Aorta (tissue), 5 donors: ENCODE measurements at places on chromosomes 13 and 19. TPM values are rescaled to one million over a fixed set of nuclear protein-coding genes. Genes with fewer than 3 reads are reported as not detected.
A peak's percentile ranks its signal among the peaks of the same experiment; 100 is the strongest.

GRCh38 chr13:85367887-85368286, 431.3 kb downstream of the SLITRK6 start:
- no peak for DNase-seq

- DNase-seq = peak; percentile 84
Observed at GRCh38 chr13:48731957-48732569, 78.3 kb downstream of the CYSLTR2 start.

DNA sequence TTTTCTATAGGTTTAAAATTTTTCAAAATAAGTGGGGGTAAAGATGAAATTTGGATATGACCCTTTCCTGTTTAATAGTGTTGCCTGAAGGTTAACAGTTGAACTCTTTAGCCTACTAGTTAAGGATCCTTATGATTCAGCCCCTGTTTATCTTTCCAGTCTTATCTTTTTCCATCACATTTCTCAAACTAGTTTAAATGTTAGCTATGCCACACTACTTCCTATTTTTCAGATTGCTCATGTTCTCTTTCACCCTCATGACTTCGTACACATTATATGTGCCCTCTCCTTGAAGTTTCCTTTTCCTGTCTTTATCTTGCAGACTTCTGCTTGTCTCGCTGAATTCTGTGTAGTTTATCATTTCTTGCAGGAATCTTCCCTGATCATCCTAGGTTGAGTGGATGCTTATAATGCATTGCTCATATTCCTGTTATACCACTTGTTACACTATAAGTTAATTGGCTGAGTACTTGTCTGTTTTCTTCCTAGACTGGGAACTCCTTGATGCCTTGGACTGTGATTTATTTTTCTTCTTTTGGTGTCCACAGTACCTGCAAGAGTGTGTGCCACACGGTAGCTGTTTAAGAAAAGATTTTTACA, 86.7 kb downstream of the FNDC3A start:
- no peak for DNase-seq

The ZSCAN22 gene
- 0.43 TPM for polyA plus RNA-seq

- DNase-seq = peak; percentile 64
Observed at GRCh38 chr13:110555601-110556223, 5.8 kb downstream of the RAB20 start.

The MPV17L2 gene
- 12.2 TPM for polyA plus RNA-seq

The ZNF582 gene
- polyA plus RNA-seq = 4.8 TPM

The NFILZ gene
- not detected for polyA plus RNA-seq

- no peak for DNase-seq
Observed at GRCh38 chr13:22561581-22561980, 619.2 kb upstream of the SGCG start.

The NOTCH3 gene
- 160 TPM for polyA plus RNA-seq

DNA sequence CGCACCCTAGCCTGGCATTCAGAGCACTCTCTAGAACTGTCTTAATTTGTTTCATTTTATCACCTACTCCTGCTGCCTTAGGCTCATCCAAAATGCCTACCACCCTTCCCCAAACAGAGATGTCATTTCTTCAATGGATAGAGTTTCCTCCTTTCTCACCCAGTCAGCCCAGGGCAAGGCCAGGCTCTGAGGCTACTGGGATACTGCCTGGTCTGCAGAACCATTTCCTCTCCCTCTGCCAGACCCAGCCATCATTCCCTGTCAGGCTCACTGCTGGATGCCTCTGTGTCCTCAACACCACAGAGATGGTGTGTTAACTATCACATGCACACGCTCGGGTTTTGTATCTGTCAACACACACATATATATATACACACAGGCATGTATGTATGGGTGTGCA, 47.2 kb downstream of the C13orf42 start:
- no peak for DNase-seq

The CCDC124 gene
- polyA plus RNA-seq = 123 TPM

DNA sequence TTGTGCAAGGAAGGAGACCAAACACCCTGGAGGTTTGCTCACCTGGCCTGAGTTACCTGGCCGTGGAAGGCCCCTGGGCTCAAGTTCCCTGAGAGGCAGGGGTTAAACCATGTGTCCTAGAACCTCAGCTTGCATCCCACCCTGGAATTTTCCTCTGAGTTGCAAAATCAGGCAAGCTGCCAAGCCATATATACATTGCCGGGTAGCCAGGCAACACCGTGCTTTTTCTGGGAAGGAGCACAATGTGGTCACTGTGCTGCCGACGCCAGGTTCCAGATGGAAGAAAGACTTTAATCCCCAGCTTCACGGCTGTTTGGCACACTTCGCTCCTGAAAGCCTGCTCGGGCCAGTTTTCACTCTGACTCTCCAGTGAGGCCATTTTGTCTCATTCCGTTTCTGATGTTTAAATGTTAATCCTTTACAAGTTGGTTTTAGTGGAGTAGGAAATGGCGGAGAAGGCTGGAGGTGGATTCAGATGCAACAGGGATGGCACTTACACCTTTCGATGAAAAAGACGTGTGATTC, 60.1 kb upstream of the PEG3 start:
- no peak for DNase-seq

- no peak for DNase-seq
Observed at GRCh38 chr19:1446713-1447481, 3.0 kb upstream of the APC2 start.

DNA sequence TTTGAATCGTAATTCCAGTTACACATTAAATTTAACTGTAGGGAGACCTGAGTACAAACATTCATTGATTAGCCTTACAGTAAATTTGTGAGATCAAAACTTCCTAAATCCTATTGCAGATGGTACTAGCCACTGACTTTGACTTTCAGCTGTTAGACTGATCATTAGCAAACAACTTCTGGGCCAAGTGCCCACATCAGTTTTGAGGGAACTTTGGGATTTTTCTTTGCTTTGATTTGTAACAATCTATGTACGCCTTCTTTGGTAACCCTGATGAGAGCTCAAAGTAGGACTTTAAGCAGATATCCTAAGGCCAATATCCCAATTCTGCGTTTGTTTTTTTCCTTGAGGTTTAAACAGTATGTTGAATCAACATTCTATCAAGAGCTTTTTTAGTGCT, 131.5 kb downstream of the DLEU7 start:
- no peak for DNase-seq

DNA sequence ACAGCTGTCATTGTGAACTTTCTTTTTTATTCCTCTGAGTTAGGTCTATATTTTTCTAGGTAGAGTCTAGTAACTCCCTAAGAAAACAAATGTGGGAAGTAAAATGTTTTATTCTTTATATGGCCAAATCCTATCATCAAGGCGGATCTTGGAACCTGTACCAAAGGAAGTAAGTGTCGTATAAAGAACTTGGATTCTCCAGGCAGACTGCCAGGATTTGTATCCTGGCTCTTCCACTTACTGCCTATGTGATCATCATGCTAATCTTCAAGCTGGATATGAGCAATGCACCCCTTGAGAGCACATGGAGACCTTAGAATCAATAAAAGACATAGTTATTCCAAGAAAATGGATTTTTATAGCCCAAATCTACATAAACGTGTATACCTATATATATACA, 286.5 kb downstream of the PCDH17 start:
- no peak for DNase-seq

DNA sequence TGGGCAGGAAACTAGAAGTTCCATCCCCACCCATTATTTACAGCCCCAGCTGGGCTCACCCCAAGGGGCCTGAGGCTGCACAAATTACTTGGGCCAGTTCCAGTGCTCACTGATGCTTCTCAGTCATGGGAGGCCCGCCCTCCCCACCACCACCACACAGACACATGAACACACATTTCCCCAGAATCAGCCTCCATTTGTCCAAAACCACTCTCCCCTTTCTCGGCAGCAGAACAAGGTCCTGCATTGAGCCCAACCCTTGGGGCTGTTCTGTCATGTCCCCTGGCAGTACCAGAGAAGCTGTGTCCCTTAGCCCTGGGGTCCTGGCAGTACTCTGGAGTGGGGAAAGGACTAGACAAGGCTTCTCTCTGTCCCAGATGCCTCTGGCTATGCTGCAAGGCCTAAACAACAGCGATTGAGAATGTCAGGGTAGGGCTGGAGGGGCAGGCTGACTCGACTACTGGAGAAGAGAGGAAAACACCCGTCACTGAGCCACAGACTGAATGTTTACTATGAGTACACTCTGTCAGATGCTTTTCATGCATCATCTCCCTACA, 21.8 kb downstream of the SAMD4B start:
- peak; percentile 70 for DNase-seq

The TMEM259 gene
- 434 TPM for polyA plus RNA-seq

- DNase-seq = no peak
Observed at GRCh38 chr19:55179606-55180484, at the start of gene SYT5. Gene SYT5 (minus strand): TSS chr19:55180289. CDS start chr19:55179041, 1,248 bp downstream.

DNA sequence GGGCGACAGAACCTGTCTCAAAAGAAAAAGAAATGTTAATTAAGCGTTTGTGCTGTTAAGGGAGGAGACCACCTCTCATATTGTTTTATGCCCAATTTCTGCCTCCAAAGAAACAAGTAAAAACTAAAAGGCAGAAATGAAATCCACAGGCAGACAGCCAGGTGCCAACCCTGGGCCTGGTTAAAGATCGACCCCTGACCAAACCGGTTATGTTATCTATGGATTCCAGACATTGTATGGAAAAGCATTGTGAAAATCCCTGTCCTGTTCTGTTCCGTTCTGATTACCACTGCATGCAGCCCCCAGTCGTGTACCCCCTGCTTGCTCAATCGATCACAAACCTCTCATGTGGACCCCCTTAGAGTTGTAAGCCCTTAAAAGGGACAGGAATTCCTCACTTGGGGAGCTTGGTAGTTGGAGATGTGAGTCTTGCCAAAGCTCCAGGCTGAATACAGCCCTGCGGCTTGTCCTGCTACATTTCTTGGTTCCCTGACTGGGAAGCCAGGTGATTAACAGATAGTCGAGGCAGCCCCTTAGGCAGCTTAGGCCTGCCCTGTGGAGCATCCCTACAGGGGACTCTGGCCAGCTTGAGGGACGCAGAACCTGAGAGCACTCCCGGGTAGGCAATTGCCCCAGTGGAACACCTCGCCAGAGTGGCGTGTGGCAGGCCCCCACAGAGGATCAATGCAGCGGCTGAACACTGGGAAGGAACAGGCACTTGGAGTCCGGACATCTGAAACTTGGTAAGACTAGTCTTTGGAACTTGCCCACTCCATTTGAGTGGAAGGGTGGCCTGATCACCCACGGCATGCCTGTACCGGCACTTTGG, 748 bp upstream of the ZNF552 start:
- no peak for DNase-seq

- no peak for DNase-seq
Observed at GRCh38 chr19:6424195-6424938, at the start of gene KHSRP. Gene KHSRP (minus strand): TSS chr19:6424811. CDS start chr19:6424701, 110 bp downstream.

DNA sequence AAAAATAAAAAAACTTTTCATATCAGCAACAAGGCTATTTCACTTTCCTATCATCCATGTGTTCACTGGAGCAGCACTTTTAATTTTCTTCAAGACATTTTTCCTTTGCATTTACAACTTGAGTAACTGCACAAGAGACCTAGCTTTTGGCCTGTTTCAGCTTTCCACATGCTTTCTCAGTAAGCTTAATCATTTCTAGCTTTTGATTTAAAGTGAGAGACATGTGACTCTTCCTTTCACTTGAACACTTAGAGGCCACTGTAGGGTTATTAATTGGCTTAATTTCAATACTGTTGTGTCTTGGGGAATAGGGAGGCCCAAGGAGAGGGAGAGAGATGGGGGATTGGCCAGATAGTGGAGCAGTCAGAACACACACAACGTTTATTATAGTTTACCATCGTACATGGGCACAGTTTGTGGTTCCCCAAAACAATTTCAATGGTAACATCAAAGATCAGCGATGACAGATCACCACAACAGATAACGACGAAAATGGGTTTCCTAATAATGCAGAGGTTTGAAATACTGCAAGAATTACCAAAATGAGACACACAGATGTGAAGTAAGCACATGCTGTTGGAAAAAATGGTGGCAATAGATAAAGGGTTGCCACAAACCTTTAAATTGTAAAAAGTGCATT, 117.6 kb downstream of the GGACT start:
- DNase-seq = no peak

The ELAVL3 gene
- polyA plus RNA-seq = 0.56 TPM

GRCh38 chr13:58379221-58379620, 747.7 kb downstream of the PCDH17 start:
- no peak for DNase-seq

DNA sequence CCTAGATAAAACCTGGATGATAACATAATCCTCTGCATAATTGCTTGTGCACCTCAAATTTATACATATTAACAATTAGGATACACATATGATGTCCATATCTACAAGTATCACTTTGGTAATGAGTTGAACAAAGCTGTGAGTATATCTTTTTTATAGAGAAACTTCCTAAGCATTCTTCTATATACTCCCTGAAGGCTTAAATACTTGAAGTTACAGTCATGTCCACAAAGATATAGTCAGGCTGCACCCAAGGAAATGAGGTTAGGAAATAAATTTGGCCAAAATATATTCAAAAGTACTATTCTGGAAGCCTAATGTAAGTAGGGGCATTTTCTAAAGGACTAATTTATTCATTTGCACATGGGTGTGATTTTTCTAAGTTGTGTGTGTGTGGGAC, 761.5 kb downstream of the PCDH9 start:
- DNase-seq = no peak

The PSG6 gene
- polyA plus RNA-seq = not detected

- no peak for DNase-seq
Observed at GRCh38 chr19:11164296-11164695, 8.7 kb upstream of the SPC24 start.

The RNF113B gene
- polyA plus RNA-seq = not detected

The CYP4F2 gene
- 4.4 TPM for polyA plus RNA-seq
